ENCODE measurements at places on chromosomes 6 and 20.

- DNase-seq: no peak
Observed at GRCh38 chr6:150334790-150335783, 33.7 kb upstream of the IYD start.

DNA sequence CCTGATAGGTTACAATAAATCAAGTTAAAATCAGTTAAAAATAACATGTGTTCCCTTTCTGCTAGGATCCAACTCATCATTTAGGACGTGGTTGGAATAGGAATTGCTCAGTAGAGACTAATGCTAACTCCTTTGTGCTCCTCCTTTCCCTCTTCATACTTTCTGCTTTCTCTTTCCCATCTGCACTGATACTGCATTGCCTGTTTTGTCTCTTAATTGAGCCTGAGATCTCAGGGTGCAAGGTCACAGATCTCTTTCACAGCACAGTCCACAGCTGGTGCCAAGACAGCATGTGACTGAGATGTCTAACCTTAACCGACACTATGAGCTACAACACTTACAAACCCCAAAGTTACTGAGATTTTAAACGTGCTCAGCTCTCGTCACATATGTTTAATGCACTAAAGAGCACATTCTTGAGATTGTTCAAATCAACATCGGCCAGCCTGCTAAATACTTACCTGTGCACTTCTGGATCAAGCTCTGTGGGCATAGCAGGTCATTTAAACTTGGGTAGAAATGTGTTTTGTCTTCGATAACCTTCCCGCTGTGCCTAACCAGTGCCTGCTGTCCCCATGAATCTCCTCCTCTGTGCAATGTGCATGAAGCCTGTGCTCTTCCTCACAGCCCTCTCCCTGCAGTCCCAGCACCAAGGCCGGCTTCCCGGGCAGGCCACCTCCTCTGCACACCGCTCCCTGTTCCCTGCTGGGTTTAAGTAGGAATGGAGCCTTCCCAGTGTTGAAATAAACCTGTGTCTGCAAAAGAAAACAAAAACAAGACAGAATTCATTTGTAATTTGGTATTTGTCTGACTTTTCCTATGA is 39.6 kb upstream of the AFDN start:
- no peak for DNase-seq

- DNase-seq: no peak
Observed at GRCh38 chr20:14295238-14295637, 42.2 kb downstream of the FLRT3 start.

DNA sequence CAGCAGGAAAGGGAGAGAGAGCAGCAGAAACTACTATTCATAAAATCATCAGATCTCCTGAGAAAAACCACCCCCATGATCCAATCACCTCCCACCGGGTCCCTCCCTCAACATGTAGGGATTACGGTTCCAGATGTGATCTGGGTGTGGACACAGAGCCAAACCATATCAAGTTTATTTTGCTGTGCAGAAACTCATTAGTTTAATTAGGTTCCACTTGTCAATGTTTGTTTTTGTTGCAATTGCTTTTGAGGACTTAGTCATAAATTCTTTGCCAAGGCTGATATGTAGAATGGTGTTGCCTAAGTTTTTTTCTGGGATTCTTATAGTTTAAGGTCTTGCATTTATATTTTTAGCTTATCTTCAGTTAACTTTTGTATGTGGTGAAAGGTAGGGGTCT is 422.0 kb upstream of the HS3ST5 start:
- no peak for DNase-seq

GRCh38 chr6:16849280-16849987 is 88.2 kb upstream of the ATXN1 start:
- no peak for DNase-seq

DNA sequence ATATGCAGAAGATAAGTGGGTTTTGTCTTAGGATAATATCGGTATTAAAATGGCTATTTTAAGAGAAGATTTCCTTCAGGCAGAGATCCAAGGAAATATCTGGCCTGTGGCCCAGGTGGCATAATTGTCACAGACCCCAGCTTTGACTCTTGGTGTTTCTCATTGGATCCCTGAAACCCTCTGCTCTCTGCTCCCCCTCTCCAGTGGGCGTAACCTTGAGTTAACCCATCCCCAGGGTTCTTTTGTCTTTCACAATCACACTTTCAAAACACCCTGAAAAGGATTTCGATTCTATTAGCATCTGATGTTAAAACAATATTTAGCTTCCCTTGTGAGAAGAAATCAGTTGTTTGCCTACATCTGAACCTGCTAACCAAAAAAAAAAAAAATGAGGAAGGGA is 7.2 kb downstream of the SSTR4 start:
- no peak for DNase-seq

DNA sequence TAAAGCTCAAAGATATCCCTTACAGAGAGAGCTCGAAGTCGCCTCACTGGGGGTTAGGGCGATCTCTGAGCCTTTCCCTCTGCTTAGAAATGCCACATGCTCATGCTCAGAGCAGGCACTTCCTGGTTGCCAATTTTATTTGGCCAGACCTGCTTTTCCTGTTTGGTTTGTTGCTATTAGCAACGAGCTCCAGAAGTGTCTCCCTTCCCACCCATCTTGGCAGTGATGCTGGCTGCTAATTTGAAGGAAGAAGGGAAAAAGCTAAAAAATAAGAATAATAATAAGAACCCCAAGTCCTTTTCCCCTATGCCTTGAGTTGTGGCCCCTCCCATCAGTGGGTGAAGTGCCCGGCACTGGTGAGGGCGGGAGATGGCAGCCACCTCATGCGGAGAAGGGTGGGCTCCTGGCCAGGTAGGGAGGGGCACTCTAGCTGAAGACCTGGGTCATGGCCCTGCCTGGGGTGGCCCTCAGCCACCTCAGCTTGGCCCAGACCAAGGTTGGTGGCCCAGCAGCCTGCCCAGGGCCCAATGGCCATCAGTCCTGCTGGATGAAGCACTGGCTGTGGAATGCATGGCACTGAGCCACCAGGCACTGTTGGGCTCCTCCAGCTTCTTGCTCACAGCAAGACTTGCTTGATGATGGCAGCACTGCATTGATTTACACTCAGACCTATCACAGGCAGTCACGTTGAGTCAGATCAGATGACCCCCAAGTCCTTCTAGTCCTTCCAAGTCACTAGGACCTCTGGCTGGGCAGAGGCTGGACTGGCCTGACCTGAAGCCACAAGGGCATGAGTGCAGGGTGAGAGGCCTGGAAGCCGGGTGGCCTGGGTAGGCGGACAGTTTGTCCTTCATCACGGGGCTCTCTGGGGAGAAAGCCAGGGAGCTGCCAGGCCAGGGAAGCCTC is 79.0 kb downstream of the SYNJ2 start:
- no peak for DNase-seq

GRCh38 chr20:63252284-63252711 is 2.0 kb downstream of the NKAIN4 start:
- peak; percentile 33 for DNase-seq

- DNase-seq: peak; percentile 49
Observed at GRCh38 chr20:31547017-31547675, 32.9 kb downstream of the HM13 start.

DNA sequence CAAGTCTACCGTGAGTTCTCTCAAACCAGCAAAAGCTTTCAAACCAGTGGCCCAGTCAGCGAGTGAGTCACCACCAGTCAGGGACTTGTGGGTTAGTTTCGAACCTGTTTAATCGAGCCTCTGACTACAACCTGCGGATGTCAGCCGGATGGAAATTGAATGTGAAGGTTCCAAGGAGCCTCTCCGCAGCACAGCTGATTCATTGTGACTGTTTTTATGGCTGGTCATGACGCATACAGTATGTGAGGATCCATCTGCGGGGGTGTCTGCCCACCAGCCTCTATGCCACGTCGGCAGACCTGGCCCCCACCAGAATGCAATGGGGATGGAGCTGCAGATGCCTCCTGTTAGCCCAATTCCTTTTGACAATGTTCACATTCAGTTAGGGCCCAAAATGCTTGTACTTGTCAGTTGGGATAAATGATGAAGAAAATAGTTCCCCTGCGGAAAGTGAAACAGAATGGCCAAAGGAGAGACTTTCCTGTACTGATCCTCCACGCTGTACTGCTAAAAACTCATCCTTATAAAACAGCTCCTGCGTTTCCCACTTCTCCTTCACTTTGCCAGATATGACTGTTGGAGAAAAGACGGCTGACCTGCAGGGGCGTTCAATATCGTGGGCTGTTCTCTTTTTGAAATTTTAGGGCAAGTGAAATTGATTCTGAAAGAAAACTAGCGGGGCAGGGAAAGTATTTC is 206.6 kb downstream of the TFAP2B start:
- DNase-seq: no peak

GRCh38 chr6:168218785-168219566 is 100.6 kb downstream of the DACT2 start:
- no peak for DNase-seq

GRCh38 chr6:133187657-133188453 is 53.3 kb upstream of the EYA4 start:
- DNase-seq: no peak

GRCh38 chr6:35139924-35140638 is 1.1 kb downstream of the TCP11 start:
- peak; percentile 56 for DNase-seq

DNA sequence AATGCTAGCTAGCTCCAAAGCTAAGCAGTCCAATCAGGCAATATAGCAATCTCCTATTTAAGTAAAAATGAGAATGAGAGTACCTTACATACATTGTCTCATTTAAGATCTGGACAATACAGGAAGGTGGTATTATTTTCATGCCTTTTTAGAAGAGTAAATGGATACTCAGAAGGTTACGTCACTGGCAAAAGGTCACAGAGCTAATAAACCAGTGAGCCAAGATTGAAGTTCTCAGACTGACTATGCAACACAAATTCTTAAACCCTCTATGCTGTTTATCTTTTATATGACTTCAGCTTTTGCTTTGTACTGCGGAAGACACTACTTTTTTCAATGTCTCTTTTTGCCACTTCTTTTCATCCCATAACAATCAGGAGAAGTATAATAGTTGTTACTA is 135.2 kb upstream of the PRL start:
- DNase-seq: no peak

GRCh38 chr6:97423190-97423589 is 140.2 kb upstream of the MMS22L start:
- DNase-seq: no peak

DNA sequence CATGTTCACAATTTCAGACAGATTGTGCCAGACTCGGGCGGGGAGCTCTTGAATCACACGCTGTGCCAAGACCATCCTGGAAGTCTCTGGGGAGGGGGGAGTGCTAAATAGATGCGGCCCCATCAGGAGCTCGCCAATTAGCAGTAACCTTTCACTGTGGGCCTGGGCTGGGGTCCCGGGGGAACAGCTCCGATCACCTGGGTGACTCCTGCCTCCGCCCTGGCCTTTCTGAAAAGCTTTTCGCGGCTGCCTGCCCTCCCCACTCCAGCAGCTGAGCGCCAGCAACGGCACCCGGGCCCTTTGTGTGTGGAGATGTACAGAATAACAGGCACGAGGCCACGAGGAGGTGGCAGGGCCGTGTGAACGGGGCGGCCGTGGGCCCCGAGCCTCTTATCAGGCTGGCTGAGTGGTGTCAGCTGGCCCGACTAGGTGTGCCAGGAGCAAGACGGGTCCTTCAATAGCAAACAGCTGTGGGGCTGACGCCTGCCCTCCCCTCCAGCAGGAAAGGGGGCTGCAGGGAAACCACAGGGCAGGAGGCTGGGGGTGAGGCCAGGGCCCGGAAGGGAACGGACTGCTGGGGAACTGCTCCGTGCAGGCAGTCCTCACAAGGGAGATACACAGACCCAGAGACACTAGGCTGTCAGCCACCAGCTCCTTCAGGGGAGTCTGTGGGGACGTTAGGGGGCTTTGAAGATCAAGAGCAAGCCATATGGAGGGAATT is 56.8 kb downstream of the NOL4L start:
- no peak for DNase-seq

DNA sequence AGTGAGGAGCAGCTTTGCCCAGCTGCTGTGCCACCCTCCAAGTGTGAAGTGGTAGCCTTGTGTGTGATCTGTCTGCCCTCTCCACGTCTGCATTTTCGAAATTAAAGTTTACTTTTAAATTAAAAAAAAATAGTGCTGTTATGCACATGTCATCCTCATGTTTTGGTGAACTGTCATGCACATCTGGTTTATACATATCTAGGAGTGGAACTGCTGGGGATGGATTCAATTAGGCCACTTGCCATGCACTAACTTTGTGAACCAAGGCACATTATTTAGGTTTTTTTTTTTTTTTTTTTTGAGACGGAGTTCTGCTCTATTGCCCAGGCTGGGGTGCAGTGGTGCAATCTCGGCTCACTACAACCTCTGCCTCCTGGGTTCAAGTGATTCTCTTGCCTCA is 3.6 kb downstream of the GTSF1L start:
- DNase-seq: no peak

GRCh38 chr6:7052443-7053011 is 55.2 kb upstream of the RREB1 start:
- DNase-seq: peak; percentile 61

- no peak for DNase-seq
Observed at GRCh38 chr6:105601541-105602236, 198.8 kb upstream of the PREP start.

GRCh38 chr20:43761386-43762340 is 34.9 kb upstream of the GTSF1L start:
- no peak for DNase-seq

GRCh38 chr20:17875106-17875980 is 93.3 kb downstream of the SNX5 start:
- peak; percentile 21 for DNase-seq
